ENCODE measurements at places on chromosomes 6 and 20.

DNA sequence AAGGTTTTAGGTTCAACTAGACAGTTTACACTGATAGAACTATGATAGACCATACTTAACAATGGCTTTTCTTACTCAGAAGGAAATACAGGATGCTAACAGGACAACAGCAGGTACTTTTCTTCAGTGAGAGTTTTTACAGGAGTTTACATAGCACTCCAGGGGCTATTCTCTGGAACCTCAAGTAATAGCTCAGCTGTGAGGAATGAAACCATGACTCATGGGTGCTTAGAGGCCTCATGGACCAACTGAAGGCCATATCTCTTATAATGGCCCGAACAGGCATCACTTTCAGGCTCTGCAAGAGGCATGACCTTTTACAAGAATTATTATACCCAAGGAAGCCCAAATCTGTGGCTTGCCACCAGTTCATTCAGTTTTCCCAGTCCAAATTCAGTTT lies 31.8 kb downstream of the TREML1 start:
- DNase-seq = no peak

GRCh38 chr20:53915446-53916172 lies 154.8 kb downstream of the BCAS1 start:
- DNase-seq = peak; percentile 88

GRCh38 chr20:37475252-37475651 lies 45.8 kb upstream of the NNAT start:
- DNase-seq = no peak

- DNase-seq = no peak
Measured at GRCh38 chr6:167094436-167094819, 28.5 kb upstream of the CCR6 start.

- DNase-seq = no peak
Measured at GRCh38 chr6:20582586-20583443, 48.6 kb downstream of the CDKAL1 start.

DNA sequence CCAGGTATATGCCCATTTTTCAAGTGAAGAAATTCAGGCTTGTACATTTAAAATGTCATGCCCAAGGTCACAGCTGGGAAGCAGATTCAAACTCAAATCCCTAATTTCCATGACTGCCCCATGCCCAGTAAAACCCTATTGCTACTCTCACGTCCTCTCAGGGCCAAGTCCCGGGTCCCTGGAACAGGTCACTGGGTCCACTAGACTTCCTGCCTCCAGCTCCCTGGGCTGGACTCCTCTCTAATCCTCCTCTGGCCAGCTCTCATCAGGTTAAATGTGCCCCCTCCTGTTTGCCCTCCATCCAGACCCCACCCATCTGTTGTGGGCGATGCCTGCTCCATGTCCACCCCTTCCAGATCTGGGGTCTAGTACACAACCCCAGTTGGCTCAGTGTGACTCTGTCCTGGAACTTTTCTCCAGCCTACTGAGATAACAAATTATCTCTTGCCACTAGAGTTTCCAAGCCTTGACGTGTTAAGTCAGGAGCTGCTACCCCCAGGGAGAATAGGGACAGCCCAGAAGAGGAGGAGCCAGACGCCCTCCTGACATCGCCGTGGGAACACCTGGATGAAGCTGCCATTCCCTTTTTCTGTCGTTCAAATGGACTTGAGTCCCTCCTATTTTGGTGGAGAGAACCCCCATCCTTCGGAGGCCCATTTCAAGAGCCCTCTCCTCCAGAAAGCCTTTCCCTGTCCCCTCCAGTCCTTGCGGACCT lies 3.7 kb upstream of the SPDEF start:
- DNase-seq = no peak

GRCh38 chr20:17852323-17852722 lies 116.3 kb downstream of the SNX5 start:
- no peak for DNase-seq

DNA sequence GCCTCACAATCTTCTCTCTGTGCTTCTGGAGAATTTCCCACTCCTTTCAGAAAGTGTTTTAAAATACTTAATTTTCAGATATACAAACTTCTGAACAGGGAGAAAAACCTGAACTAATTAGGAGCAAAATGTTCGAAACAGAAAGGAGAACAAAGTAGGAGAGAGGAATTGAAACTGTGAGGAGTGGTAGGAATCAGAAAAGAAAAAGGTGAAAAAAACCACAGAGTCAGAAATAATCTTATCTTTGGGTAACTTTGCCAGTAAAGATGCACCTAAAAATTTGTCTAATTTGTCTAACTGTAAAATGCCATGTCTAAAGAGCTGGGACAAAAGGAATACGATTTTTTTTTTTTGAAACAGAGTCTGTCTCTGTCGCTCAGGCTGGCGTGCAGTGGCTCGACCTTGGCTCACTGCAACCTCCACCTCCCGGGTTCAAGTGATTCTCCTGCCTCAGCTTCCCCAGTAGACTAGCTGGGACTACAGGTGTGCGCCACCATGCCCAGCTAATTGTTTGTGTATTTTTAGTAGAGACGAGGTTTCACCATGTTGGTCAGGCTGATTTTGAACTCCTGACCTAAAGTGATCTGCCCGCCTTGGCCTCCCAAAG lies 4.7 kb upstream of the RIPOR2 start:
- DNase-seq = no peak

- peak; percentile 25 for DNase-seq
Measured at GRCh38 chr6:2245103-2245876, at the start of gene GMDS. TSS of gene GMDS (minus strand) at chr6:2245605.

GRCh38 chr6:170279977-170280688 lies 10.7 kb downstream of the DLL1 start:
- no peak for DNase-seq

GRCh38 chr20:52244702-52245101 lies 53.1 kb upstream of the ZFP64 start:
- DNase-seq = no peak

- DNase-seq = no peak
Measured at GRCh38 chr6:168122011-168122410, 43.0 kb upstream of the FRMD1 start.

DNA sequence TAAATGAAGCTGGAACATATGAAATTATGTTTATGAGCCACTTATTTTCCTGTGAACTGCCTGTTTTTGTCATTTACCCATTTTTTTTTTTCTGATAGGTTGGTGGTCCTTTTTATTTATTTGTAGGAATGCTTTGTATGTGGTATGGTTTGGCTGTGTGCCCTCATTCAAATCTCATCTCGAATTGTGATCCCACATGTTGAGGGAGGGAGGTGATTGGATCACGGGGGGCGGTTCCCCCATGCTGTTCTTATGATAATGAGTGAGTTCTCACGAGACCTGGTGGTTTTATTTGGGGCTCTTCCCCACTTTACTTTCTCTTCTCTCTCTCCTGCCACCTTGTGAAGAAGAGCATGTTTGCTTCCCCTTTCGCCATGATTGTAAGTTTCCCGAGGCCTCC lies 77.3 kb downstream of the CDH26 start:
- no peak for DNase-seq

- peak; percentile 82 for DNase-seq
Measured at GRCh38 chr6:7312616-7313504, at the start of gene SSR1. TSS of gene SSR1 (minus strand) at chr6:7313199. CDS start at chr6:7313120, 79 bp downstream.

DNA sequence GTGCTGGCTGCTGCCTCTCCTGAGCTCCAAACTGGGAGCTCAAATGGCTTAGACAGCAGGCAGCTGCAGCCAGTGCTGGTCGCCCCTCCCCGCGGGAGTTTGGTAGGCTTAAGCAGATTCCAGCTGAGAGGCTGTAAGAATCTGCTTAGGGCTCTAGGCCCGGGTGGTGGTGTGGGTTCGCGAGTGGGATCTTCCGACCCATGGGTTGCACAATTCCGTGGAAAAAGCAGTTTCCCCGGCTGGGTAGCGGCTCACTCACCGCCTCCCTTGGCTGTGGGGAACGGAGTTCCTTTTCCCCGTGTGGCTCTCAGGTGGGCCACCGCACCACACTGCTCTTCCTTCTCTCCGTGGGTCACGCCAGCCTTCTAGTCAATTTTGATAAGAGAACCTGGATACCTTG lies 232.5 kb downstream of the PKHD1 start:
- no peak for DNase-seq

DNA sequence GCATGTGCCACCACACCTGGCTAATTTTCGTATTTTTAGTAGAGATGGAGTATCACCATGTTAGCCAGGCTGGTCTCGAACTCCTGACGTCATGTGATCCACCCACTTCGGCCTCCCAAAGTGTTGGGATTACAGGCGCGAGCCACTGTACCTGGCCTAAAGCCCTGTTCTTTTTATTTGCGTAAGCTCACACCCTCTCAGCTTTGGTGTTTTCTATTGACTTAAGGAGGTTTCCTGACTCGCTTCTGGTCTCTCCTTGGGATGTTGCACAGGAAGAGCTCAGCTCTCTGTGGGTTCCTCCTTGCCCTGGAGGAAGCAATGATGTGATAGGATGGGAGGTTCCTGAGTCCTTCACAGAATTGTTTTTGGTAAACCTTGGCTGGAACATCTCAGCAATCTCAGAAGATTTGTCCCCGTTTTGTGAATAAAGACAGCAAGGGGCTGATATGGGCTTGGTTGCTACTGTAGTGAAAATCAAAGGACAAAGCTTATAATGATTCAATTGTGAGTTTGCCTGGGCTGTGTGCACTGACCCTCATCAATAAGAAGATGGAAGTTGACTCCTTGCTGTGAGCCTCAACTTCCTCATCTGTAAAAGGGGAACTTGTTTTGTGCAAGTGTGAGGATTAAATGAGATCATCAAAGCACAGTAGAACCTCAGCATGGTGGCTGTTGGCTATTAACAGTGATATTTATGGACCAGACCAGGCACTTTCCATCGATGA lies 27.0 kb downstream of the TOX2 start:
- no peak for DNase-seq

DNA sequence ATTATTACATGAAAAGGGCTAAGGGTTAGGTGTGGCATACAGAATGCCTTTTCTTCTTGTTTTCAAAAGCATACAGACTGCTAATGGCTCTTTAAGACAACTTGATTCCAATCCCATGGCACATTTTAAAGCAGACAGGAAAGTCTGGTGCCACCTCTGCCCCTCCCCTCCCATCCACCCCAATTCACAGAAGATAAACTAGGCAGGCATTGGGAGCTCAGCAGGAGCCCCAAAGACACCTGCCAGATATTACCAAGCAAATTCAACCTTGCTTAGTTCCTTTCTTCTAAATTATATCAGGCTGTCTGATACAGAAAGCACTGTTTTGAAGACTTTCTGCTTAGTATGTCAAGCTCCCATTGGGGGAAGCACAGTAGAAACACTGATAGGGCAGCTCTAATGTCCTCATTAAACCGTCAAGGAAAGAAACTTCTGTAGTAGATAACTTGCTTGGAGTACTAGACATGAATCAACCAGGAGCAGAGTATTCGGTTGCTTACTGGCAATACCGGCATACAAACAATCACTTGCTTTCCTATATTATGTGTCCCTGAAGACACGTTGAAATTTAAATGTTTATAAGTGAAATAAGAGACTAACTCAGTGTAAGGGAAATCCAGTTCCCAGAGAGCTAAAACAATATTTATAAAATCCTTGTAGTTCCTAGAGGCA lies 13.0 kb downstream of the SESN1 start:
- DNase-seq = no peak

GRCh38 chr6:144583614-144583954 lies 298.4 kb downstream of the UTRN start:
- no peak for DNase-seq

GRCh38 chr6:98833057-98833306 lies 1.4 kb upstream of the POU3F2 start:
- DNase-seq = no peak

GRCh38 chr20:9051508-9051907 lies 17.4 kb upstream of the PLCB4 start:
- DNase-seq = no peak

DNA sequence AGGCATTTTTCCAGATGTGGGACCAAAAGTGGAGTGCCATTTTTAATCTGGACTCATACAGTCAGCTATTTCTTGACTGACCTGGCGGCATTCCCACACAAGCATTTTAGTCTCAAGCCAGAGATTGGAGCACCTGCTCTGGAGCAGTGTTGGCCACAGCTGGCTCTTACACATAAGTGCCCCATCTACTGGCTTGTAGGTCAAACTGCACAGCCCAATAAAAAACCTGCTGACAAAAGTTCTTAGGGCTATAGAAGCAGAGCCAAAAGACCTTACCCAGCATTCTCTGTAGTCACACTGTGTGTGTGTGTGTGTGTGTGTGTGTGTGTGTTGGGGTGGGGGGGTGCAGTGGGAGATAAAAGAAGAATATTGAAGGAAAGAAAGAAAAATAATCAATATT lies 38.6 kb upstream of the SENP6 start:
- no peak for DNase-seq

GRCh38 chr20:53174454-53174853 lies 202.3 kb downstream of the TSHZ2 start:
- no peak for DNase-seq

DNA sequence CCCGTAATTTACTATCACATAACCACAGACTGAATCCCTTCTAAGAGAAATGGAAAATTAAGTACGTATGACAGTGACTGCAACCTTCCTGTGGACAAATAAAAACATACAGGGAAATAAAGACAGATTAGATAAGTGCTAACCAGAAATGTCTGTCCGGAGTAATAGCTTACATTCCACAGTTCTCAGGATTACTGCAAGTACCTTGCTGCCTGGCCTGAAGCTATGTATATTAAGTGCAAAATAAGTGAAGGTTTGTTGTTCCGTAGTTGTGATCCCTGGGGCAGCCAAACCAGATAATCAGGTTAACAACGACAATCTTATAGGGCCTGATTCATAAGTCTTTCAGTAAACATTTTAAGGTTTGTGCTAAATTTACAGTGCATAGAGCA lies 2.8 kb downstream of the NEDD9 start:
- DNase-seq = no peak

- DNase-seq = no peak
Measured at GRCh38 chr6:12241493-12242175, 48.5 kb upstream of the EDN1 start.

- no peak for DNase-seq
Measured at GRCh38 chr6:149079911-149080491, 237.5 kb upstream of the TAB2 start.

DNA sequence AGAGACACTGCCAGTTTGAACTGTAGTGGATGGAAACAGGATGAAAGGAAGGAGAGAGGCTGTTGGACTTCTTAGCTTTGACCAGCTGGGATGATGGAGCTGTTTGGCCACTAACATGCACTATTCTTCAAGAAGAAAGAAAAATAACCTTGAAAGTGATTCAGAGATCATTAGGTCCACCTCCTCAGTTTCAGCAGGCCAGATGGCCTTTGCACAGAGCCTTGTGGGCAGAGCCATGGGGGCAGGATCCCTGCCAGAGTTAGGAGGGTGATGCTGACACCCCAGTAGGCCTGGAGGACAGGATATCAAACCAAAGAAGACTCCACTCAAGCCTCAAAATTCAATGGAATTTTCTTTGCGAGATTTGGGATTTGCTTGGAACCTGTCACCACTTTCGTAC lies 74.5 kb upstream of the TMEM181 start:
- DNase-seq = no peak

- DNase-seq = no peak
Measured at GRCh38 chr20:1656844-1657243, 735 bp downstream of the SIRPG start.

Data from activated naive CD4-positive, alpha-beta T cell (primary cell).